GM13977 (cell line): ENCODE measurements at places on chromosomes 2 and 18.

DNA sequence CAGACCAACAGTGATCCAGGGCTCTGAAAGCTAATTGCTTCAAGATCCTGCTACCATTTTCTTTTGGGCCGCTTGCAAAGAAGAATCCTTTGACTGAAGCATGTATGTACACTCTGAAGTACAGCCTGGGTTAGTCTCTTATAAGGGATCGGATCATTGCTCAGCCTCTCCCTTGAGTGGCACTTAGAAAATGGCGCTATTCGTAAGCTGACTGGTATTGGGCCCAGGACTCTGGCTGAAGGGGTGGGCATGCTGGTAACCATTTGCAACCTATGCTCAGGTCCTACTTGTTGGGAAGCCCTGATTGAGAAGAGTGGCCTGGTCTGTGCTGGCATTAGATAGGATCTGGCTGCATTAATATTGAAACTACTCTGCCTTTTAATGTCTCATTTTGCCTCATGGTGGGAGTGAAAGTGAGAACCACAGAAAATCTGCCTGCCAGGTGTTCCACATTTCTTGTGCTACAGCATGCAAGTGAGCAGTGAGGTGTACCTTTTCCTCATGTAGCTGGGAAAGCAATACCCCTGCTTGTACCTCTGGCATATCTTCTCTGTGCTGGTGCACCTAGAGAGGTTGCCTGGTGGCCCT, 661 bp upstream of the MGAT5 start:
- DNase-seq, result peak; percentile 17

DNA sequence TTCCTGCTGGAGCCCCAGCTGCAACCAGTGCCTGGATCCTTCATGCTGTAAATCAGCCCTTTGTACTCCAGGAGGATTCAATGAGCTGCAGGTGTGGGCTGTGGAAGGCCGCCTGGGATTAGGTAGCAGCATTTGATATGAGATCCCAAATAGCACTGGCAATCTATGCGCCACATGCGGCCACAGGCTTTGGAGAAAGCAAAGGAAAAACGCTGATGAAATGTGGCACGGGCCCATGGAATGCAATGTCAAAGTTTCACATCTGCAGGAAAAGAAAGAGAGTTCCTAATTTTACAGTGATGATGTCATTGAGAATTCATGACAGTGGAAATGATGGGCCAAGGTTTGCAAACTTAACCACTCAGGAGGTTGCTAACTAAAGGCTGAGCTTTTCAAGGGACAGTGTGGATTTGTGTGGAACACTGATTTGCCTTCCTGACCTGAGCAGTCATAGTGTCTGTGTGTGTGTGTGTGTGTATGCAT, 216.4 kb upstream of the OSR1 start:
- DNase-seq, result no peak

- DNase-seq, result peak; percentile 59
Observed at GRCh38 chr2:203534621-203535077, 452 bp downstream of the RAPH1 start.

GRCh38 chr2:218648088-218648786, 11.2 kb downstream of the ZNF142 start:
- DNase-seq, result peak; percentile 70

DNA sequence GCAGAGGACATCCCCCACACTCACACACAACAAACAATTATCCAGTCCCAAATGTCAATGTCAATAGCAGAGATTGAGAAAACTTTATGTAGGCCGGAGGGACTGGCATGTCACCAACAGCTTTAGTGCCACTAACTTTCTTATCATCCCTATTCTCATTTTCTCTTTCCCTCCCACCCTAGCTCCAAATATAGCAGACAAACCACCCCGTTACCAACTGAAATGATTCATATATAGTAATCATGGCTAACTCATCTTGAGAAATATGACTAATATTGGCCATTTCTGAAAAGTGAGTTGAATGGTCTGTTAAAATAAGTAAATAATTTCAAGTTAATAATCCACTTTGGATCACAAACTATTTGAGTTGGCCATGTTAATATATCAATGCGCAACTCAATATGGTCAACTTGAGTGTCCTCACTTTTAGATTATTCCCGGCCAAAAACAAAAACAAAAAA, 242.1 kb upstream of the RND3 start:
- DNase-seq, result no peak

GRCh38 chr18:24631243-24632025, 171.0 kb downstream of the HRH4 start:
- DNase-seq, result no peak

DNA sequence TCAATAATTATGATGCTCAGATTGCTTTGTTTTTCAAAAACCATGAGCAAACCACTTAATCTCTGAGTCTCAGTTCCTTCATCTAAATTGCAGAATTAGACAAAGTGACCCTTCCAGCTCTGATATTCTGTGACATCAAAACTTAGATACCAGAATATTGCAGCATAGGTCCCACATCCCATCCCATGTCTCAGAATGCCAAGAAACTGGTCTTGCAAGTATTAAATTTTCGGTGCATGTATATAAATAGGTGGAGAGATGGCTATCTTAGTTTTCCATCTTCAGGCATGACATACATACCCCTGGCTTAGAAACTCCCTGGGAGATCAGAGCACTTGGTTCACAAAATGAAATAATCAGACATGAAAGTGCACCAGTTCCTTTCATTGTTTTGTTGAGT, 39.8 kb downstream of the WDR75 start:
- no peak for DNase-seq

DNA sequence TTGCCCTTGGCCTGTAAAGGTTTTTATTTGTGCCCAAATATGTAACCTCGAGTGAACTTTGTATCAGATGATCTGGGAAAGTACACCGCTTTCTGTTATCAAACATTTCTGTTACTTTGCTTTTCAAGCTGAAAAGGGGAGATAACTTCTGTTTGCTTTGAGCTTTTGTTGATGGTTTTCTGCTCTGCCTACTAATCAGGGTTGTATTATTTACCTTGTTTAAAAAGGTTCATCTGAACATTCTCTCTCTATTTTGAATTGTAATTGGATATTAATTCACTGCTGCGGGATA, 79.4 kb downstream of the XRCC5 start:
- DNase-seq, result no peak

DNA sequence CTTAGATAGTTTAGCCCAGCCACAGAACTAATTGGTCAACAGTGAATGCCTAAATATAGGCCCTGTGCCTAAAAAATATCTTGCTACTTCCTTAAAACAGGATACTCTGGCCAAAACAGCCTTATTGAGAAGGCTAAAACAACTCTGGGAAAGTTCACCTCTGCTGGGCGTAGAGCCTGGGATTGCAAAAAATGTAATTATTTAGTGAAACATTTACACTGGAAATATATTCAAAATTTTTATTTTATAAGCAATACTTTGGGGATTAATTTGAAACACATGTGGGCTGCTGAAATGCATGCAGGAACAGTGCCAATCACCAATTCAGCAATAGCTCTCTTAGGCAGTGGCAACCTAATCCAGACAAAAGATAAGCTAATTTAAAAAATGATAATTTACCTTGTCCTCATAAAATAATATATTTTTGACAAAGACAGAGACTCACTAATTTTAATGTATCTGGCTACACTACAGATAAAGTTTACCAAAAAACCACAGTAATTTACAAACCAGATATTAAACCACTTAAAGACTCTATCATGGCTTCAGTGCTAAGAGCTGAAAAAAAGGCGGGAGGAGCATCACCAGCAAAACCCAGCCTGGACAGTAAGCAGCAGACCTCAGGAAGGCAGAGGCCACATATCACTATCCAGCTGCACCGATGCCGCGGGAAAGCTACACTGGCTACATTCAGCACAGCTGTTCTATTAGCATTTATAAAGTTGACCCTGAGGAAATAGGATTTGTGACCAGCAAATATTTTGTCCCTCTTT, 18.5 kb downstream of the TRAK2 start:
- DNase-seq, result no peak

DNA sequence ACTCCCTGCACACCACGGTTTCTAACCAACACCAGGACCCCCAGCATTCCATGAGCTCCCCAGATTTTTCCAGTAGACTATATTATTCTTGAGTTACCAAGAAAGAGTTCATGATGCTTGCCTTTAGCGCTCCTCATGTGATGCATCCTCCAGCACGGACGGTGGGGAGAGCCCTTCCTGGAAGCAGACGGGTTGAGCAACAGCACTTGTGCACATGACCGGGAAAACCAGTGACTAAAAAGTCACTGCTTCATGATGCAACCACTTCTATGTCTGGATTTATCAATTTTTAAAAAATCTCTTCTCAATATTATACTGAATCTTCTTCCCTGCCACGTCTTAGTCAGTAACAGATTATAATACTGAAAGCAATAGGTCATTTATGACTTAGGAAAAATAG, 20.4 kb upstream of the DOK6 start:
- no peak for DNase-seq

DNA sequence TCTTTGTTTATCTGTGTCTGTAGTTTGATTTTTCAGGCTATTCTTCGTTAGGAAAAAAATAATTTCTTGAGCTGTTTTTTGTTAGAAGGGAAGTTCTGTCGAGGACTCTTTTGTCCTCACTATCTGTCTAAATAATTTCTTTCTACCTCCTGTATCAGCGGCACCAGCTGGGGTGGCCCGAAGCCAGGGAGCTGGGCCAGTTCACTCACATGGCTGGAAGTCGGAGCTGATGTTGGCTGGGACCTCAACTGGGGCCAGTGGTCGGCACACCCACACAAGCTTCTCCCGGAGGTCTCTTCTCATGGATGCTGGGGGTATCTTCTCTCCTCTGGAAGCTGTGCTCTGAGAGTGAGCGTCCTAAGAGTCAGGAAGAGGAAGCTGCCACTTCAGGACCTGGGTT, 8.0 kb upstream of the PDIA6 start:
- no peak for DNase-seq

DNA sequence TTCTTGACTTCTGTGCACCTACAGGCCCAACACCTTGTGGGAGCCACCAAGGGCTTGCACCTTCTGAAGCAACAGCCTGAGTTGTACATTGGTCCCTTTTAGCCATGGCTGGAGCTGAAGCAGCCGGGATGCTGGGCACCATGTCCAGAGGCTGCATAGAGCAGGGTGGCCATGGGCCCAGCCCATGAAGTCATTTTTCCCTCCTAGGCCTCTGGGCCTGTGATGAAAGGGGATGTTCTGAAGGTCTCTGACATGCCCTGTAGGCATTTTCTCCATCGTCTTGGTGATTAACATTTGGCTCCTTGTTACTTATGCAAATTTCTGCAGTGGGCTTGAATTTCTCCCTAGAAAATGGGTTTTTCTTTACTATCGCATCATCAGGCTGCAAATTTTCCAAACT, 83.1 kb upstream of the ACVR1 start:
- DNase-seq, result no peak

DNA sequence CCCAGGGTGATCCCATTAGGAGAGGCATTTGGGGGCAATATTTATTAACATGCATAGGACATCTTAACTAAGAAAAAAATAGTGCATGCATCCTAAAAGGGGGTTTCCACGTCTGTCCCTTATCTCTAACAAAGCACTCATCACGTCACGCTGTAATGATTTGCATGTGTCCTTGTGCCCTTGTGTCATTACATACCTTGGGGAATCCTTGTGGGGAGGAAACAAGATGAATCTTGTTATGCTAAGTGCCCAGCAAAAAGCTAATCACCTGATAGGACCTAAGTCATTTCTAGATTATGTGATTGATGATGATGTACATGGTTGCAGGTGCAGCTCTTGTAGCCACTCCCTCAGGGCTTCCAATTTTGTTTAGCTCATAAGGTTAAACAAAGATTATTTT, 250.9 kb downstream of the FBXO15 start:
- no peak for DNase-seq

- no peak for DNase-seq
Observed at GRCh38 chr2:238418196-238418998, 8.3 kb upstream of the ASB1 start.

DNA sequence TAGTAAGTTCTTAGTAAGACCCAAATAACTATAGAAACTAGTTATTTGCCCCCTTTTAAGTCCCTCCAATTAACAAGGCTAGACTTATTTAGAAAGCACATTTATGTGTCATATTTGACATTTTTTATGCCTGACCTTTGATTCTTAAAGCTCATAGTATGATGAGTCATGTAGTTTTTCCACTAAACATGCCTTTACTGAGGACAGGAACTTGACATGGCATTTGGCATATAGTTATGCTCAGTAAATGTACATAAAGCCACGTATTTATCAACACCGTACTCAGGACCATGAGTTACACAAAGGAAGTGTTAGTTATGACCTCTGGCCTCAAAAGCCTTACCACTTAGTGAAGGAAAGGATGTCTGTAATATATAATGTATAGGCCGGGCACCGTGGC, 78.9 kb downstream of the GNAL start:
- no peak for DNase-seq

- no peak for DNase-seq
Observed at GRCh38 chr2:143901185-143901842, 618.6 kb downstream of the ZEB2 start.

DNA sequence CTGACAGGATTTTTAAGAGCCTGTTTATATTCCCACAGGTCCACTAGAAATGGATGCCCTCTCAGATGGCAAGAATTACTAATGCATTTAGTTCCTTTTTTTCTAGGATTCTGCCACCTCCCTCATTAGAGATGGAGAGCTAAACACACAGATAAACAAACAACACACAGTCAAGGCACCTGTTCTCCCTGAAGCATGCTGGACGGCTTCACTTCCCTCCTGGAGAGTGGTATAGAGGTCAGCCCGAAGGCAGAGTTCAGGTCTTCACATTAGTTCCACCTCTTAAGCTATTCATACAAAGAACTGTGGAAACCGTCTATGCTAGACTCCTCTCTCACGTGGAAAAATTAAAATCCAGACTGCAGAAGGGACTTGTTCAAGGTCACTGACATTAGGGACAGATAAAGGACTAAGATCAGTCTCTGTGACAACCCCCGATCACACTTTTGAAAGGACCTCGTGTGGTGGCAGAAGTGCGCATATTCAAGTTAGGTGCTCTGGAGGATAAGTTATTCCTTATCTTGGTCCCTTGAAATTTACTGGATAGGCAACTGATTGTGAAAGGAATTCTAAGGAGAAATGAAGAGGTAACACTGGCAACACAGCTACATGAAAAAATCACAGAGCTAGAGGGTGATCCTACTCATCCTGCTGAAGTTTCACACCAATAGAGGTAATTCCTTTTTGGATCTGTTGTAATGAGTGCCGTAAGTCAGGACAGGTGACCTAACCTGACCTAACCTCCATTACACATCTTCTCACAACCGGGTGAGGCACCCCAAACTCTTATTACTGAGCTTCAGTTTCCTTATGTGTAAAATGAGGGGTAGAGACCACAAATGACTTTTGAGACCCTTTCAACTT, 75.1 kb downstream of the SPRED2 start:
- peak; percentile 39 for DNase-seq

DNA sequence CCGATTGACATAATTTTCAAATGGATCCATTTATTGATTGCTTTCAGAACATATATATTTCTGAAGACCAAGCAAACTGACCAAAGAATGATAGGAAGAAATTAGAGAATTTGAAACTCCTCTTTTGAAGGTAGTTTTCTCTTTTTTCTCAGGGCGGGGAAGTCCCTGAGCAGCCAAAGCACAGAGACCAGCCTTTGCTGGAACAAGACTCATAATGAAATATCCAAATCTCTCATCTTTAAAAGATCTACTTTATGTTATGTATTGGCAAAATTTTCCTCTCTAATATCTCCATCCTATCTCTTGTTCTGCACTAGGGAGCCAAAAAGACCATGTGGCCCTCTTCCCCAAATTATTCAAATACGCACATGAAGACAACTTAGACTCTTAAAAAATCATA, 379.0 kb upstream of the TCF4 start:
- DNase-seq, result no peak

- DNase-seq, result no peak
Observed at GRCh38 chr18:27942706-27943105, 234.2 kb downstream of the CDH2 start.
